ENCODE measurements at places on chromosomes 4 and X.

GRCh38 chrX:40542972-40543371 is 37.8 kb upstream of the ATP6AP2 start:
- DNase-seq = no peak

- DNase-seq = no peak
These were observed 413.8 kb downstream of the FAT4 start for GRCh38 chr4:125728568-125728967.

- DNase-seq = no peak
These were observed 72.5 kb downstream of the FGF13 start for GRCh38 chrX:138638996-138639395.

DNA sequence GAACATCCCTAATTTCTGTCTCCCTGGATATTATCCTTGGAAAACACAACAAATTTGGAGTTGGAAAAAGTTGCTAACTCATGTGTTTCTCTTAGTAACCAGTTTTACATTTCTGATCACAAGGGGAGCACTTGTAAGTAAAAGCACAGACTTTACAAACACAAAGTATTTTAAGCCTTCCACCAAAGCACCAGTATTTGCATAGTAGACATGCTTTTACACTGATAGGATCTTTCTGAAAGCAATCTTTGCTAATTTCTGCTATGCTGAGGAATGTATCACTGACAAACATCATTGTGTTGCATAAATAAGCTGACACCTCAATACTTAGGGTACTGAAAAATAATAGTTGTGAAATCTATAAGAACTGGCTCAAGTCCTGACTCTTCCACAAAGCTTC is 100.6 kb downstream of the MID1 start:
- DNase-seq = no peak

DNA sequence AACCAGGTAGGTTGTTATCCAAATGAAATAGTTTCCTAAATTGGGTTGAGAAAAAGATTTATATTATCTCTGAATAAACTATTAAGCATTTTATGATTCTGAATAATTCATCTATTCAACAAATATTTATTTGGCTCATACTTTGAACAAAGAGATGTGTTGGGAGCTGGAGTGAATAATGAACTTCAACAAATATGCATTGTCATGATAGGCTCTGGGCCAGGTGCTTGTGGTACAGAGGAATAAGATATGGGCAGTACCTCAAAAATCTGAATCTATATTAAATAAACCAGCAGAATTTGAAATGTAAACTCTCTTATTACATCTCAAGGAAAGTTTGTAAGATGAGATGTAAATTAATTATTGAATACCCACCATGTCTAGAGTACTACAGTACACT is 75.7 kb upstream of the DCLK2 start:
- no peak for DNase-seq

DNA sequence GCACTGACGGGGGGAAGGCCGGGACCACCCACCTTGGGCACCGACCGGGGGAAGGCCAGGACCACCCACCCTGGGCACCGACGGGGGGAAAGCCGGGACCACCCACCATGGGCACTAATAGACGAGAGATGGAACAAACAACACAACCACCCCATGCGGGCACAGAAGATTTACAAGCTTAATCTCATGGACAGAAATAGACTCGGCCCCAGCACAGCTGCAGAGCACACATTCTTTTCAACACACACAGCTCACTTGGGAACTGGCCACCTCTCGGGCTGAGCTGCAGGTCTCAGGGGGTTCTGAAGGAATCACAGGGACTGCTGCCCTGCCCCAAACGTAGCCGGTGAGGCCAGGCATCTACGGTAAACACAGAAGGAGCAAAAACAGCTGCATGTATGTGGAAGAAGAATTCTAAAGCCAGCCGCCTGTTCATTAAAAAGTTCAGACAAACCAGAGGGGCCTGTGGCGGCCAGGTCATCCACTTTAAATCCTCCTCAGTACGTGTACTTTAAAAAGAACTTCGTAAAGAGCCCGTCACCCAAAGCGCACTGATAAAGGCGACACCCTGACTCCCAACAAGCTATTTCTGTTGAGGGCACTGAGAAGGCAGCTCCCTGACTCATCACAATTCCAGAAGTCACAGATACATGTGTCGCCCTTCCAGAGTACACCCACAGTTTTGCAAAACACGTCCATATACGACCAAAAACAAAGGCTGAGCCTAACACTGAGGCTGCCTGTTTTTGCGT is 17.7 kb downstream of the PPP2R3B start:
- no peak for DNase-seq

DNA sequence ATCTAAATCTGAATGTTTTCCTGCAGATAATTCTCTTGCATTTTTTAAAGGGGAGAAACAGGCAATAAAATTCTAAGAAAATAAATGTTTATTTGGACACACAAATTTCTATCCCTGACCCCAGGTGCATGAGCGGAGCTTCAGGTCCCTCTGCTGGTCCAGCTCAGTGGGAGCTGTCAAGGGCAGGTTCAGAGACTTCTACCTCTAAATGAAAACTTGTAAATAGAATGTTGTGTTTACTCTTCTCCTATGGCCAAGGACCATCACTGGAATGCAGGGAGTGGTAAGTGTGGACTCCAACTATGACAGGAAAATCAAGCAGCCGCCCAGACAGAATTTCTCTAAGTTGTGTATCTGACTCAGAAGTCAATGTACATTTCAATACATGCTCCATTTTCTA is 148.6 kb upstream of the TTC29 start:
- no peak for DNase-seq

- no peak for DNase-seq
These were observed 4.5 kb upstream of the TREX2 start for GRCh38 chrX:153450114-153450948.

DNA sequence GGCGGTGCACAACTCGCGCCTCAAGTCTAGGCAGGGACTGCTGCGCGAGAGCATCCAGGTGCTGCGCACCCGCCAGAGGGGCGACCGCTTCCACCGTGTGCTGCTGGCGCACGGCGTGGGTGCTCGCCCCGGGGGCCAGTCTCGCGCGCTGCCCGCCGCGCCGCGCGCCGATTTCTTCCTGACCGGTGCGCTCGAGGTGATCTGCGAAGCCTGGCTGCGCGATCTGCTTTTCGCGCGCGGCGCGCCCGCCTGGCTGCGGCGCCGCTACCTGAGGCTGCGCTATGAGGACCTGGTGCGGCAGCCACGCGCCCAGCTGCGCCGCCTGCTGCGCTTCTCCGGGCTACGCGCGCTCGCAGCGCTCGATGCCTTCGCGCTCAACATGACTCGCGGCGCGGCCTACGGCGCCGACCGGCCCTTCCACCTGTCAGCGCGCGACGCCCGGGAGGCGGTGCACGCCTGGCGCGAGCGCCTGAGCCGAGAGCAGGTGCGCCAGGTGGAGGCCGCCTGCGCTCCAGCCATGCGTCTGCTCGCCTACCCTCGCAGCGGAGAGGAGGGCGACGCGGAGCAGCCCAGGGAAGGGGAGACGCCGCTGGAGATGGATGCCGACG is 1.3 kb downstream of the CHST7 start:
- DNase-seq = no peak

GRCh38 chr4:7852568-7853185 is 87.0 kb downstream of the AFAP1 start:
- no peak for DNase-seq

GRCh38 chr4:38308728-38309311 is 348.6 kb downstream of the PTTG2 start:
- DNase-seq = no peak

- DNase-seq = no peak
These were observed 82.8 kb downstream of the MAGEB10 start for GRCh38 chrX:27890611-27891010.

GRCh38 chrX:23380581-23380980 is 45.9 kb downstream of the PTCHD1 start:
- DNase-seq = peak; percentile 35

DNA sequence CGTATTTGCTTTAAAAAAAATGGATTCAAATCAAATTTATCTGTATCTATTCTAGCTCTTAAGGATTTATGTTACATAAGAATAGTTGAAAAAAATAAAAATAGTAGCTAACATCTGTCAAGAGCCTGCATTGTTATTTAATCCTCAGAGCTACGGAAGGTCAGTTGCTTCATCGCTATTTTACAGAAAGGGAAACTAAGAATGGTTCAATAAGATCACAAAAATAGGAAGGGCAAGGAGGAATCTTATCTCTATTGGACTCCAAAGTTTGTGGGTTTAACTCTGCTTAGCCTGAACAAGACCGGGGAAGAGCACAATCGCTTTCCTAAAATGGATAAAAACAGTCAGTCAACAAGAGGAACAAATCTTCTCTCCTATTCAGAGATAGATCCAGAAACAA is 270.2 kb upstream of the SMIM31 start:
- no peak for DNase-seq

DNA sequence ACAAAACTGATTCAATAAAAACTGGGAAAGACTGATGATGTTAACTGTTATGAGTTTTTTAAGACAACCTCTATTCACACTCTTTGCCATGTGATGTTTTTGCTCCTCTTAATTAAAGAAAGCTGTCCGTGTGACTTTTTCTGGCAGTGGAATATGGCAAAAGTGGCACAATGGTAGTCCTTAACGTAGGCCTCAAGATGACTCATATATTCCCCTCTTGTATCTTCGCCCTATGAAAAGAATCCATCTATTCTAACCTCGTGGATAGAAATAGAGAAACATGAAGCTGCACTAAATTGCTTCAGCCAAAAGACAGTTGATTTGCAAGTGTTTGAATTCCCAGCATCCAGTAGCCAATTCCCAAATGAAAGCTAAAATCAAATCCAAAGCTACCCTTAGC is 603.8 kb upstream of the PCDH7 start:
- no peak for DNase-seq

DNA sequence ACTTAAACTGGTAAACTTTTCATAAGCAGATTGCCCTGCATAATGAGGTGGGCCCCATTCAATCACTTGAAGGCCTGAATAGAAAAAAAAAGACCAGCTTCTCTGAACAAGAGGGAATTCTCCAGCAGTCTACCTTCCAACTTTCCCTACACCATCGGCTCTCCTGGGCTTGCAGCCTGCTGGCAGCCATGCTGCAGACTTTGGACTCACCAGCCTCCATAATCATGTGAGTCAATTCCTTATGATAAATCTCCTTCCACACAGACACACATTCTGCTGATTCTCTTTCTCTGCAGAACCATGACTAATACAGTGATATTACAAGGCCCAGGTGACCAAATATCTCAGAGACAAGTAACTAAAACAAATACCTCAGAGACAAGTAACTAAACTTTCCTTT is 113.8 kb upstream of the WDR17 start:
- DNase-seq = no peak

Data from iPS DF 19.7 (cell line).